ENCODE measurements at places on chromosomes 2 and 18.

GRCh38 chr2:207219676-207220501 is 54.1 kb upstream of the KLF7 start:
- no peak for DNase-seq

- DNase-seq = no peak
Measured at GRCh38 chr2:67463810-67464209, 66.7 kb downstream of the ETAA1 start.

DNA sequence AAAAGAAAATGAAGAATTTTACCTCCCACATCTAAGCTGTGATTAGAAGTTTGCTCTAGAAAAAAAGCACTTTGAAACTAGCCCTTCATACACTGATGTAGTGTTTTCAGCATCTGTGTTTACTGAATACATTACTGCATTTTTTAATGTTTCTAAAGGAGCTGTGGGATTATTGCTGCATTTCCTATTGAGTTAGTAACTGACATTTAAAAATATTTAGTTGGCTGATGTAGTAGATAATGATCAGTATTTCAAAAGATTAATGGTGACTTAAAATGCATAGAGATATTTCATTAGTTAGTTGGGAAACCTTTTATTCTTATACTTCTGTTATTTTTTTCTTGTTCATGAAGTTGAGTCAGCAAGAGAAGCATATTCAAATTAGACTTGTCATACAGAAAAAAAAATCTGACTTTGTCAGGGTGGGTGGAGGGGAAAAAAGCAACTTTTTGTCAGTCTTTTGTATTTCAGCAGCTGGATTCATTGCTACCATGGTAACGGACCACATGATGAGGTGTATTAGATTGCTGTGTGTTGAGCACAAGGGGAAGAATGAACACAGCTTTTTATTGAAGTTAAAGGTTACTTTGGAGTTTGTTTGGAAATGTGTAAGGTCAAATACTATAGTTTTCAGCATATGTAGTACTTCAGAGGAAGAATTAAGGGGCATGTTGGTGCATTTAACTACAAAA is at the start of gene DTNA:
Gene DTNA (plus strand): TSS at position 549 of the 692 bp plus-strand sequence. CDS start 45,679 bp downstream, outside the sequence.
- no peak for DNase-seq

- DNase-seq = no peak
Measured at GRCh38 chr2:85475799-85476490, 57.4 kb downstream of the SH2D6 start.

DNA sequence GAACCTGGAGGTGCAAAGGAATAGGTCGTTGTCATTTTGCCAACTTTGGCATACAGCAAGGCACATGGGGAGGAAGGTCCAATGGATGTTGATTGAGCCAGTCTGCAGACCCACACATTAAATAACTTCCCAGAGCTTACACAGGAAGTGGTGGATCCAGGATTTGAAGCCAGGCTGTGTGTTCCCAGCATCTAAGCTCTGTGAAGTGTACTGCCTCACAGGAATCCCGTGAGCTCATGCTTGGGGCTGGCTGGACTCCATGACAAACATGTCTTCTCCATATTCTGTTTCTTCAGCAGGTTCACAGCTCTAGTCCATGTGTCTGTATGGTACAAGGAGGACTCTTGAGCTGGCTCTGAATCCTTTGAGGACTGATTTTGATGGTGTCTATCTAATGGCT is 63.9 kb downstream of the KLHL29 start:
- DNase-seq = no peak

DNA sequence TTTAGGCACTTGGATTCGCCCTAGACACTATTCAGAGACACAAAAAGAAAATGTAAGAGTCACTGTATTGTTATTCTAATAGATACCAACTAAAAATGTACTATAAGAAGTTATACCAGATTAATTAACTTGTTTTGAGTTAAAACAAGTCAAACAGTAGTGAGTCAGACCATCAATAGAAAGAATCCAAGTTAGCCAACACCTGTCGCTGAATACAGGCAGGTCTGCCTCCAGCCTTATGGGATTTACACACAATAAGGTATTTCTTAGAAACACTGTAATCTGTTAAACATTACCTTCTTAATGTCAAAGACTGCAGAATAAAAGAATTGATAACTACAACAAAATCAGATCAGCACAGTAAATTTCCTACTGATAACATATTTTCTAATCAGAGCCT is 181.4 kb downstream of the DYM start:
- DNase-seq = no peak

- no peak for DNase-seq
Measured at GRCh38 chr2:127163921-127164320, 56.2 kb downstream of the CYP27C1 start.
